ENCODE measurements at places on chromosomes 12 and 14.

- DNase-seq = peak; percentile 46
These were observed 51.3 kb upstream of the RERGL start for GRCh38 chr12:18141048-18141982.

DNA sequence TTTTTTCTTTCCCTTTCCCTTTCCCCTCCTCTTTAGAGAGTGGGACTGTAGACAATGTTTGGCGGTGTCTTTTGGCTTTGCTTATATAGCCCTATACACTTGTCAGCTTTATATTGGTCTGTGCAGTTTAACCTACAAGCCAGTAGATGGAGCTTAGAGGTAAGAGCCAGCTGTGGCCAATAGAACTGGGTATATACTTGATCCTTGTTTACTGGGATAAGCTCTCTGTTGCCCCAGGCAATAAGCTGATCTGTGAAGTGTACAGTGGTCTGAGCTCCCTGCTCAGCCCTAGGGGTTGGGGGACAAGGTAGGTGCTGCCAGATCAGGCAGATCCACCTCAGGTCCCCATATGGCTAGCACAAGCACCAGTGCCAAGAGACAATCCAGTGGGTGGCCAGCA, 434.1 kb downstream of the NOVA1 start:
- DNase-seq = no peak

GRCh38 chr12:52279422-52280318, 5.2 kb downstream of the KRT86 start:
- DNase-seq = no peak

- no peak for DNase-seq
These were observed 84.5 kb downstream of the BORCS5 start for GRCh38 chr12:12441429-12441807.

GRCh38 chr12:124780752-124781685, 82.6 kb downstream of the SCARB1 start:
- DNase-seq = no peak

DNA sequence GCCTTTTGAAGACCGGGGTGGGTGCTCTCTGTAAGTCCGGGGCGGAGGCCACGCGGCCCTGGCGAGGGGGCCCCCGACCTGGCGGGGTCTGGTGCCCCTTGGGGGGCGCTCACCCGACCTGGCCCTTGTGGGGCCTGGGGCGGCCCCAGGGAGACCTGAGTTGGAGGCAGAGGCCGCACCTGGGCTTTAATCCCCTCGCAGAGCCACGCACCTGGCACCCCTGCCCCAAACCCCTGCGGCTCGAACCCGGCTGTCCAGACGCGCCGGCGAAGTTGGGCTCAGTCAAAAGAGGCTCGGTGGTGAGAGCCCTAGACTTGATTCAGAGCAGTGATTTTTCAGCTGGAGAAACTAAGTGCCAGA, 267 bp downstream of the CFAP251 start:
- DNase-seq = no peak

DNA sequence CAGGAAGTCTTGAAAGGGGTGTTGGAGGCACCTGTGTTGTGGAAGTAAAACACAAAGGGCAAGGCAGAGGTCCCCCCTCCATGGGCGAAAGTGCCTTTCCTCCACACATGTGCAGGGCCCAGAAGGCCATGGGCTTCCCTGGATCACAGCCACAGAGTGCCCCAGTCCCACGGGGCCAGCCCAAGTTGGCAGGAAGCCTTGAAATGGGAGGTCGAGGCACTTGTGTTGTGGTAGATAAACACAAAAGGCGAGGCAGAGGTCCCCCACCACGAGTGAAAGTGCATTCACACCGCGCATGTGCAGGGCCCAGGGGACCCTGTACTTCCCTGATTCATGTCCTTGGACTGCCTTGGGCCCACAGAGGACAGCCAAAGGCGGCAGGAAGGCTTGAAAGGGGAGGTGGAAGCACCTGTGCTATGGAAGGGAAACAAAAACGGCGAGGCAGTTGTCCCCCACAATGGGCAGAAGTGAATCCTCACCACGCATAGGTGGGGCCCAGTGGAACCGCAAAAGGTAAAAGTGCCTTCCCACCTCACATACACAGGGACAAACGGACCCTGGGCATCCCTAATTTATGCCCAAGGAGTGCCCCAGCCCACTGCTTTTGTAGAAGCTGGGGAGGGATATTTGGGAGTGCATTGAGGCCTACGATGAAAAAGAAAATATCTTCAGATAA, 585.4 kb downstream of the ALG10 start:
- DNase-seq = no peak

GRCh38 chr12:124766727-124767065, 97.0 kb downstream of the SCARB1 start:
- no peak for DNase-seq

- no peak for DNase-seq
These were observed 247.3 kb upstream of the FKBP4 start for GRCh38 chr12:2547273-2548044.

DNA sequence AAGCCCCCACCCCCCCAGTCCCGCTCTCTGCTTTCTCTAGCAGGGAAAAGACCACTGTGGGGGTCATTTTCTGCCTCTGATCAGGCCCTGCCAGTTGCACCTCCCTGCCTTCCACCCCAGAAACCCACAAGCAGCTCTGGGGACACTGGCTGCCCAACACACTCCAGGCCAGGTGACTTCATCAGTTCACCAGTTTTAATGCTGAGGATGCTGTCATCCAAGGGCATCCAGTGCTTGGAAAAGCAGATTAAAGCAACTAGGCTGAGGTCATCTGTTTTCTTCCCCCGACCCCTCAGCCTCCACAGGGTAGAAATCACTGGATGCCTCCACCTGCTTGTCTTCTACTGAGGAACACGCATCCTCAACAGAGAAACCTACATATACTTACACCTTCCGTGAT, 282.4 kb downstream of the DPF3 start:
- DNase-seq = no peak

DNA sequence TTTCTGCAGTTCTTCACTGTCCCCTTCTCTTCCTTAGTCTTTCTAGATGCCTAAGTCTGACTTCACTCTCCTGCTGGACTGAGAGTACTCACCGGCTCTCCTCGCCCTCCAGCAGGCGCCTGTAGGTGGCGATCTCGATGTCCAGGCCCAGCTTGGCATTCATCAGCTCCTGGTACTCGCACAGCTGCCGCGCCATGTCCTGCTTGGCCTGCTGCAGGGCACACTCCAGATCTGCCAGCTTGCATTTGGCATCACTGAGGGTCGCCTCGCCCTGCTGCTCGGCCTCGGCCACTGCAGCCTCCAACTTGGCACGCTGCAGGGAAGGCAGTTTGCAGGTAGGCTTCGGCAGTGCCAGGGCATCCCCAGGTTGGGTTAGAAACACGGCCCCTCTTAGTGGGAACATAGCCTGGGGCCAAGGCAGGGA, 5.2 kb downstream of the KRT84 start:
- DNase-seq = no peak

- no peak for DNase-seq
These were observed 202.3 kb downstream of the NUAK1 start for GRCh38 chr12:105936496-105936895.

- DNase-seq = no peak
These were observed 49.0 kb downstream of the UTP20 start for GRCh38 chr12:101328917-101329316.

- no peak for DNase-seq
These were observed 181.9 kb downstream of the BCAT1 start for GRCh38 chr12:24767016-24767415.

DNA sequence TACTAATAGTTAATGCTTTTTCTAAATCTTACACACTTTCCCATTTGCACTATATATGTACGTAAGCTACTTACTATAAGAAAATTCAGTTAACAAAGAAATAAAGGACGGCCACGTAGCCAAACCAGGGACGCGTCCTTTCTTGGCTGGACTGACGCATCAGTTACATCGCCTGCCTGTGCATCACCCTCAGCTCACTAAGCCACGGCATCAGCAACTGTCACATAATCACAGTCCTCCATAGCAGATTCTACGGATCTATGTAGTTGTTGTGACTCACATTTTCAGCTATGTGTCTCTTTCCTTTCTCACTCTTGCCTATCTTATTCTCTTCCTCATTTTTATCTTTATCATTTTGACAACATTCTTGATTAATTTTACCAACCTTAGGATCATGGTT, 38.1 kb upstream of the C12orf50 start:
- DNase-seq = no peak

DNA sequence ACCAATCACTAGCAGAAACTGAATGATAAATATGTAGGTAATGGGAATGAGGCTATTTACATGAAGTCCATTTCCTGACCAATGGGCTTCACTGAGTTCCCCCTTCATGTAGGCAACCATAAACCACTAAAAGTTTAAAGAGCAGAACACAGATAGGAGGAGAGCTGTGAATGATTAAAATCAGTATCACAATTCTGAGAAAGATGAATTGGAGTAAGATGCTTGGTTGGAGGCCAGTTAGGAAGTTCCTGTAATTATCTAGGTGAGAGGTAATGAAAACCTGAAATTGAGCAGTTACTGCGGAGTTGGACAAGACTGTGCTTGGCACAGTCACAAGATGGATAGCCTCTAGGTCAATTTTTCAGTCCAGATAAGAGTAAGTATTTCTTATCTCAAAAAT, 56.6 kb downstream of the GALNT4 start:
- no peak for DNase-seq

- no peak for DNase-seq
These were observed 30.0 kb upstream of the ANP32D start for GRCh38 chr12:48442179-48442847.

DNA sequence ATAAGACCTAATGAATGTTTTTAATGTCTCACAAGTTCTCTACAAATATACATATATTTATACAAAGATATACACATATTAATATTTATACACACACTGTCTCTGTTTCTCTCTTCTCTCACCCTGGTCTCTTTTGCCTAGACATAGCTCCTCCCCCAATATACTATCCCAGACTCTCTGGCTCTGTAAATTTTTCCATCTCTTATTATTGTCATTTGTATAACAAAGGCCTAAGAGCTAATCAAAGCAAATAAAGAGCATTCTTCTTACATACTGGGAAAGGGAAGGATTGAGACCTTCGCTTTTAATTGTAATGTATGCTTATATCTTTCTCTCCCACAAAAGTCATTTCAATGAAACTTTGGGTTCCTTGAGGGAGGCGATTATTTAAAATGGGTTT, 318.1 kb downstream of the ADAMTS20 start:
- no peak for DNase-seq

DNA sequence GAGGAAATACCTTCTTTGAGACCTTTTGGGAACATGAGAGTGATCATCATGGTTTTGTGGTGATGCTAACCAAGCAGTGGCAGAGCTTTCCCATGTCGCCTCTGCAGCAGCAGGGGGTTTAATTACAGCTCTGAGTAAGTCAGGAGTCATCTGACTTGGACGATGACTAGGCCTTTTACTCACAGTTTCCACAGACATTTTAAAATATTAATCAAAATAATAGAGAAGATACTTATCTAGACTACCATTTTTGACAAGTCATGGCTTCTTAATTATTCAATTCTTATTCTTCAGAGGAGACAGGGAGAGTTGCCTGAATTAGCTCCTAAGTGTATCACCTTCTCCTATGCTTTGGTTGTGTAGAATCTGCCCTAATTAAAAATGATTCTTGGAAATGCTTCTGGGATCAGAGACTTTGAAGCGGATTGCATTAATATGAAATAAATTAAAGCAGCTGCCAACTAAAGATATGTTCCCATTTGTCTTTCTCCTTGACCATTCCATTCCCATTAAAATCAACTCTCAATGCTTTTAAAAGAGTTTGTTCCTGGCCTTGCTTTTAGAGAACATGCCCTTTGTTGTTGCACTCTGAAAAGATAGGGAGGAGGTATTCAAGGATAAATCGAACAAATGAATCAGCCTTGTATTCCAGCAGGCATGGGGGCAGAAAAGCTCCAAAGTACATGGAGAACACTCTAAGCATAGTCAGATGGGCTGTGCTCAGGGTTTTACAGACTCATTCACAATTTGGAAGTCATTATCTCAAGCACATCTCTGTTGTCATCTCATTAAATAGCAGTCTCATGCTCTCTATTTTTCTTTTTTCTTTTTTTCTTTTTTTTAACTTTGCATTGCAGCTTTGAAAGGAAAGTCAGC, 7.7 kb upstream of the IFNG-AS1 start:
- peak; percentile 32 for DNase-seq

GRCh38 chr12:27555361-27555760, 31.4 kb downstream of the PPFIBP1 start:
- DNase-seq = no peak

DNA sequence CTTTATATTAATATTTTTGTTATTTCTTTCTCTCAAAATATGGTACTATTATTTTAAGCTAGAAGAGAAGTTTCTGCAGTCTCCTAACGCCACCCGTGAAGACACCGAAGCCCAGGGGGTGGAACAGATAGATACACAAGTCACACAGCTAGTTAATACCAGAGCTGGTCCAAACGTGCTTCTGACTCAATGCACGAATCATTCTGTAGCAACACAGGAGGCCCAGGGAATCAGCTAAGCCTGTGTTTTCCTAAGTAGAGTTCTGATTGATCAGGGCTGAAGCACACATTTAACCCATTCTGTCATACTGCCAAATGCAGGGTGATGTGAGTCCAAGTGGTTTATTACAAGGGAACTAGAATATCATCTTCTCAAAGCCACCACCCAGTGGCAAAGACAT, 116.9 kb upstream of the PWP1 start:
- DNase-seq = no peak

DNA sequence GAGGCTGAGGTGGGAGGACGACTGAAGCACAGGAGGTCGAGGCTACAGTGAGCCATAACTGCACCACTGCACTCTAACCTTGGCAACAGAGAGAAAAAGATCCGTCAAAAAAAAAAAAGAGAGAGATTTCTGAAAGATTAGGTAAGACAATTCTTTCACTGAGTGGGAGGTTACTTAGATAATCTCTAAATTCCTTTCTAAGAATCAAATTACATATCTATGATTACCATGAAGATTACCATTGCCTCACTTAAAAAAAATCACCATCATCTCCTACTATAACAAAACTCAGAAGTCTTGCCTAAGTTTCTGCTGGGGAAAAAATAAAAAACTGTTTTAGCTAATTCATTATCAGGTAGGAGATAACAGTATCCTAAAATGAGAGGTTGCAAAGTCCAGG, 366.7 kb downstream of the DUSP6 start:
- DNase-seq = no peak

DNA sequence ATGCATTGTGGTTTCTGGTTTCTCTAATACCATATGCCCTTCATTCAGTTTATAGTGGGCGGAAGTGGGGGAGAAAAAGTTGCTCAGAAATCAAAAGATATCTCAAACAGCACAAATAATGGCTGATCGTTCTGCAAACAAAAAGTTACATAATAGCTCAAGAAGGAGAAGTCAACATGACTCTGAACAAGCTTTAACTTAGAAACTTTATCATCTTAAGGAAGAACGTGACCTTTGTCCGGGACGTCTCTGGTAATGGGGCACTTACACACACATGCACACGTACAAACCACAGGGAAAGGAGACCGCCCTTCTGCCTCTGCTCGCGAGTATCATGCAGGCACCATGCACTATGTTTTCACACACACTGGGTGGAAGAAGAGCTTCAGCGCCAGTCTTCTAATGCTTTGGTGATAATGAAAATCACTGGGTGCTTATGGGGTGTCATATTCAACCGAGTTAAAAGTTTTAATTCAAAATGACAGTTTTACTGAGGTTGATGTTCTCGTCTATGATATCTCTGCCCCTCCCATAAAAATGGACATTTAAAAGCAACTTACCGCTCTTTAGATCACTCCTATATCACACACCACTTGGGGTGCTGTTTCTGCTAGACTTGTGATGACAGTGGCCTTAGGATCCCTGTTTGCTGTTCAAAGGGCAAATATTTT, 4.7 kb downstream of the FOS start:
- DNase-seq = no peak

Data from smooth muscle cell of the brain vasculature (primary cell).